Stimulated activated CD4-positive, alpha-beta T cell treated with anti-CD3 and anti-CD28 coated beads, Interleukin-4, amount 100 ng/mL, for 1 hour (primary cell): ENCODE measurements at places on chromosomes 13 and 19.

- DNase-seq = no peak
These were observed 209.7 kb downstream of the SPRY2 start for GRCh38 chr13:80131204-80131603.

GRCh38 chr13:73090116-73090822, 31.5 kb downstream of the KLF5 start:
- DNase-seq = no peak

DNA sequence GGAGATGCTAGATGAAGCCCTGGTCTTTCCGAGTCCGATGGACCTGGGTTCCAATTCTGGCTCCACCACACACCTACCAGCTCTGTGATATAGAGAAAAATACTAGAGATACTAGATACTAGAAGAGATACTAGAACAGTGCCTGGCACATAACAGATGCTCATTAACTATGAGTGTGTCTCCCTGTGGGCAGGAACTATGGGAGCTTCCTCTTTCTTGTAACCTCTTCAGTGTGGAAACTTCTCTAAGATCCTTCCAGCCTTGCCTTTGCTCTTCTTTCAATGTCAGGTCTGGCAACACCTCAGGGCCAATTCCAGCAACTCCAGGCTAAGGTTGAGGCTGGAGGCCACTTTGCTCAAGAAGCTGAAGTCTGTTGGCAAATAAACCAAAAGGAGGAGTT, 143.9 kb downstream of the KATNAL1 start:
- no peak for DNase-seq

- DNase-seq = no peak
These were observed 6.8 kb downstream of the F2RL3 start for GRCh38 chr19:16895467-16896145.
